ENCODE measurements at places on chromosomes 12 and 14. TPM values are rescaled to one million over a fixed set of nuclear protein-coding genes. Genes with fewer than 3 reads are reported as not detected.

Gene AQP2
- total RNA-seq, result not detected

Gene POTEG
- total RNA-seq, result not detected

Gene KRT85
- total RNA-seq, result not detected

Gene TRPV4
- 3.1 TPM for total RNA-seq

Gene FERMT2
- 25.6 TPM for total RNA-seq

Gene DACT1
- 29.7 TPM for total RNA-seq

Gene EML5
- 2.6 TPM for total RNA-seq

Gene ITGA7
- 39.2 TPM for total RNA-seq

Gene RBM23
- 91.5 TPM for total RNA-seq

Gene TEP1
- total RNA-seq, result 25.1 TPM

Gene OR4E2
- not detected for total RNA-seq

Gene KRT73
- not detected for total RNA-seq

Gene HOXC4
- total RNA-seq, result 6.7 TPM

Gene BICD1
- total RNA-seq, result 74.3 TPM

Gene TGM1
- 16.6 TPM for total RNA-seq

Gene CCDC175
- total RNA-seq, result 0.39 TPM

Gene ESR2
- total RNA-seq, result 0.19 TPM

Gene PRKD1
- 16.3 TPM for total RNA-seq

Gene NOVA1
- total RNA-seq, result 22.6 TPM

Gene BBOF1
- total RNA-seq, result 9.0 TPM

Gene IFI27L1
- 36.8 TPM for total RNA-seq

Gene VDR
- total RNA-seq, result 0.77 TPM

Gene GSKIP
- total RNA-seq, result 30.1 TPM

Gene AHNAK2
- total RNA-seq, result 2.0 TPM

Gene DEGS2
- total RNA-seq, result 7.6 TPM

Gene PYGL
- total RNA-seq, result 38.8 TPM

Gene FAM181A
- not detected for total RNA-seq

Gene ALX1
- total RNA-seq, result 7.0 TPM

Gene PRR4
- total RNA-seq, result 3.8 TPM

Gene KRT7
- total RNA-seq, result 125 TPM

Gene INHBE
- 0.29 TPM for total RNA-seq

Gene ANKS1B
- 7.6 TPM for total RNA-seq

Gene ADAM21
- not detected for total RNA-seq

Gene MYF6
- 1.4 TPM for total RNA-seq

Gene RDH16
- total RNA-seq, result 0.43 TPM

Gene SLC17A8
- total RNA-seq, result 2.6 TPM

Gene RPL36AL
- total RNA-seq, result 156 TPM

Gene FAM222A
- 7.9 TPM for total RNA-seq

Gene SLC5A8
- 1.0 TPM for total RNA-seq

Gene DIO2
- 3.5 TPM for total RNA-seq

Gene RNASE7
- total RNA-seq, result not detected

Gene IAPP
- 10.0 TPM for total RNA-seq

Gene SLCO1A2
- 10.7 TPM for total RNA-seq
